Stimulated activated CD8-positive, alpha-beta memory T cell treated with anti-CD3 and anti-CD28 coated beads, Interleukin-4, amount 100 ng/mL, for 1 hour (primary cell): ENCODE measurements at places on chromosomes 2 and 18.

GRCh38 chr18:74796841-74797576 is 199.3 kb downstream of the ZNF407 start:
- no peak for DNase-seq

DNA sequence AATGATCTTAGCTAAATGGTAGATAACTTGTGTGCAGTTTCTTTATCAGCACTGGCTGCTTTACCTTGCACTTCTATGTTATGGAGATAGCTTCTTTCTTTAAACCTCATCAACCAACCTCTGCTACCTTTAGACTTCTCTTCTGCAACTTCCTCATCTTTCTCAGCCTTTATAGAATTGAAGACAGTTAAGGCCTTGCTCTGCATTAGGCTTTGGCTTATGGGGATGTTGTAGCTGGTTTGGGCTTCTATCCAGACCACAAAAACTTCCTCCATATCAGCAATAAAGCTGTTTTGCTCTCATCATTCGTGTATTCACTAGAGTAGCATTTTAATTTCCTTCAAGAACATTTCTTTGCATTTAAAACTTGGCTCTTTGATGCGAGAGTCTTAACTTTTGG is 123.7 kb downstream of the PIK3C3 start:
- DNase-seq, result no peak

DNA sequence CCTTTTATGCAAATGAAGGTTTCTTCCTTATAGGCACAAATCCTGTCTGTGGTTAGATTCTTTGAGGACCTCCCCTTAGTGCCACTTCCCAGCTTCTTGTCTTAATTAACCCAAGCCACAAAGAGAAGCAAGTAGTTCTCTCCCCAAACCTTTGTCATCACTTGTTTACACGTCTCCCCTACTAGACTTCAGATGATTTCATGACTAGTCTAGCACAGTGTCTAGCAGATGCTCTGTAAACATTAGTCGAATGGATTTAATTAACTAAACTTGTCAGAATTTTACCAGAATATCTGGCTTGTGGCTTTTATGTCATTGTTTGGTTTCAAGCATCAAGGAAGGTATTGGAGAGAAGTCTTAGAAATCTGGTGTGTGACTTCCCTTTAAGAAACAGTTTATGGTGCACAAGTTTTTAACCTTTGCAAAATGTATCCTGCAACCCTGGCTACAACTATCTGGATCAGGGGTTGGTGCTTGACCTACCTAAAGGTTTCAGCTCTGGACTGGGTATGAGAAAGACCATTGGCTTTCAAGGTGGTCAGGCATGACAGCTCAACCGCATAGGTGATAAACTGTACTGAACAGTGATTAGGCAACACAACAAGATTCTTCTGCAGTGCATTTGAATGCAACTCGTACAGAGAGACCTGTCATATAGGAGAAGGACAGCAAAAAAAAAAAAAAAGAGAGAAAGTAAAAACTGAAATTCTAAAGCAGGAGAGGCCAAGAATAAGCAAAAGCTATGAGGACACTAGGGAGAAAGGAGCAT is 93.2 kb upstream of the CCDC150 start:
- no peak for DNase-seq

- no peak for DNase-seq
These were observed 81.7 kb downstream of the AGPS start for GRCh38 chr2:177474301-177474700.

DNA sequence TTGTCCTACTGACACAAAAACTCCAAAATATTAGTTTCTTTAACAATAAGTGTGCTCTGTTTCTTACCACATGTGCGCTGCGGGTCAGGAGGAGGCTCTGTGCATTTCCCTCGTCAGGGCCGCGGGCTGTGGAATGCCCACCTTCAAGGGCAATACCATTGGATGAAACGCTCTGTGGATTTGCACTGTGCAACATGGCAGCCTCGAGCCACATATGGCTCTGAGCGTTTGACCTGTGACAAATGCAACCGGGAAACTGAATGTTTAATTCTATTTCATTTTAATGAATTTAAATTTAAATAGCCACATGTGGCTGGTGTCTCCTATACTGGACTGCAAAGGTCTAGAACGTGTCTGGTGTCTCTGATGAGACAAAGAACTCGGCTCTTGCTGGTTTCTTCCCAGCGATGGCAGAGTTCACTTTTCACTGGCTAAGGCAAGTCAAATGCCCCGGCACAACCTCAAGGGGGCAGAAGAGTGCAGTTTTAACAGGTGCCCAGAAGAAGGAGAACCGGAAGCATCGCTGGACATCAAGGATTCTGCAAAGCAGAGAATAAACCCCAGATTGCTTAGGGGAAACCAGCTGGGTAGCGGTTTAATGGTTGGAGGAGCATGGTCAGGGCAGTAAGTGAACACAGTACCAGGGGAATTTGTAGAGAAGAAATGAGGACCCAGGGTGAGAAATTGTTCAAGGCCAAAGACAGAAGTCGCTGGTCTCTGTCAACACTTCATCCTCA is 37.0 kb upstream of the TMEM18 start:
- DNase-seq, result no peak

- DNase-seq, result no peak
These were observed 4.8 kb upstream of the SNED1 start for GRCh38 chr2:240993446-240994170.

DNA sequence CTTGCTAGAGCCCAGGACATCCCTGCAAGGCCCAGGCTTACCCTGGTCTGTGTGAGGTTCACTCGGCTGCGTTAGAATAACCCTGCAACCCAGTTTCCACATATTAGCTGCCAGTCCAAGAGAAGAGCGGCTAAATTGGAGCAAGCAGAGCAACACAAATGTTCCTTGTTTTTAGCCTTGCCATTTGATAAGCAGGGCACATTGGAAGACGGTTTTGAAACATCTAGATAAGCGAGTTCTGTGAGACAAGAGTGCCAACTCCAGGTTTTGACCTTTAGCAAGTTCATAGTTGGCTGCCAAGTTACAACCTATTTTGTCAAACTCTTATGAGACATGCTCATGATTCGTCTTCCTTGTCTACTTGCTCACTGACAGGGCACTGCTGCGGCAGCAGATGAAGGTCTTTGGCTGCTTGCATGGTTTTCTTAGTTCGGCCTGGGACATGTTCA is 23.5 kb downstream of the DPP4 start:
- DNase-seq, result no peak

- DNase-seq, result no peak
These were observed 326.1 kb downstream of the PARD3B start for GRCh38 chr2:204871231-204871953.

DNA sequence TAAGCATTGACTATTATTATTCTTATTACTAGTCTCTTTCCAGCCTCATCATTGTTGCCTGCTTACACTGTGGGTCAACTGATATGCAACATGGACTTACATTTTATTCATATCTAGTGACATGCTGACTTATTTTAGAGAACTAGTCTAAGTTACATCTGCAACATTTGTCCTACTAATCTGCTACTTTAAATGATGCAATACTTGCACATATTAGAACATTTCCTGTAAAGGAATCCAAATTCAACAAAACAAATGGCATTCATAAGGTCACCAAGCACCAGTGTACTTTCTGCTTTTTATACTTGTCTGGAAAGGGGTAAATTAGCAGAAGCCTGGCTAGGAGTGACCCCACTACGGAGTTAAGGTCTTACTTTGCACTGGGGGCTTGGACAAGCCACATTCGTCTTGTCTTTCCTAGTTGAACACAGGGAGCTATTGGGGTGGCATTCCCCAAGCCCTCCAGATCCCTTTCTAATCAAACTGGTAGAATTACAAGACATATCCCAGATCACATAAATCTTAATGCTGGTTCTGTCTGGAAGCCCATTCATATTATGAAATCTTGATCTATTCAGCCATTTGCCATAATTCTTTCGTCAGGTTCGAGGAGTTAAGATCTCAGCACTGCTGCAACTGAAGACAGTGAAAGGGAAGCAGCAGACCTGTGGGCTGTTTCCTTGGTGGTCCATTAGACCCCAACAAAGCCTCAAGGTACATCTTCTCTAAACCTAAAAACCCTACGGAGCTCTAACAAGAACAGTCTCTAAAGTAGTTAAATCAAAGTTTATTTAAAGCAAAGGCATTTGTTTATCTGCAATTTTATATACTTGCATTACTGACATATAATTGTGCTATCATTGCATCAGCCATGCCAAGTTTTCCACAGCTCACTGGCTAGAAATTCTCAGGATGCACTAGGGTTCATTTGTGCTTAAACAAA is 49.9 kb upstream of the RTN4 start:
- no peak for DNase-seq

DNA sequence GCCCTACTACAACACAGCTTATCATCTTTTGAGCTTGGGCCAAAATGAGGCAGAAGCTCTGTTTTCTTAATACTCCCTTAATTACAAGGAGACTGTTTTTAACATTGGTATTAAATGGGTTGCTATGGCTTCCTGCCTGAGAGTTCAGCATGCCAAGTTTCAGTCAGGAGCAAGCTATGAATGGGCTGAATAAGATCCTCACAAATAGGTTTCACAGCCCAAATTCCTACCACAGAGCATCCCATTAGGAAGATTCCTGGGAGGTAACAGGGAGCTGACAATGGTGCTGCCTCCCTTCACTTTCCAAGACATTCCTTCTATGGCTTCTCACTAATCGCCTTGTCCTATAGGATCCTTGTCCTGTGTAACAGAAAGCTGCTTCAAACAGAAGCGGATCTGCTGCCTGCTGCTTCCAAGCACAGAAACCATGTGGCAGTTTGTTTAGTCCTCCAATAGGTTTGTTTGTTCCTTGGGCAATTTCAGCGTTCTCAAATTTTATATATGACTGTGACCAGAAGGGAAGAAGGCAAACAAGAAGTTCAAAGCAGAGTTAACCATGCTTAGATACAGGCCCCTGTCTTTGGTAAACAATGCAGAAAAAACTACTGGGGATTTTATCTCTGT is 70.9 kb downstream of the NCKAP5 start:
- no peak for DNase-seq

GRCh38 chr2:178484245-178485041 is 4.2 kb downstream of the PLEKHA3 start:
- DNase-seq, result no peak

DNA sequence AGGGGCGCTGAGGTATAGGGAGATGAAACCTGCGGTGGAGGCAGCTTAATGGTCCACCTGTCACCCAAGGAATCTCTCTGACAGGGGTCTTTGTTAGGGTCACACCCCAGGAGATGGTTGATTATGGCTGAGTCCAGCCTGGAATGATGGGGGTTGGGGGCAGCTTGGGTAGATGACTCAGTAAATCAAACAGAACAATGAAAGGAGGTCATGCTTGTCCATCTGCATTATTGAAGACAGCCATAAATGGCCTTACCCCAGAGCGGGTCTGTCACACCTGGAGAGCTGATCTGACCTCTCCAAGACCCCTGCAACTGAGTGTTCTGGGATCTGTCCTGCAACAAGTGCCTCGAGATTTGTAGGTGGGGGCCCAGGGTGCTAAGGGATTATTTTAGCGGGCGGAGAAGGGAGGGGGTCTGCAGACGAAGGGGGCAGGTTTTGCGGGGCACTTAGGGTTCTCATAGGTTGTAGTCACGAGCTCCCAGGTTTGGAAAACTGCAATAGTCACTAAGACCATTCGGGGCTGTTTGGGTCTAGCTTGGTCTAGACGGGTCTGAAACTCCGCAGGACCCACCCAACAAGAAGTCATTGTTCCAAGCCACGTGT is 771 bp upstream of the IGFBP2 start:
- no peak for DNase-seq

GRCh38 chr2:74099271-74099670 is 48.4 kb downstream of the BOLA3 start:
- DNase-seq, result no peak

GRCh38 chr18:70634576-70635147 is 345.8 kb downstream of the SOCS6 start:
- no peak for DNase-seq

GRCh38 chr18:74137920-74138538 is 9.6 kb downstream of the FBXO15 start:
- DNase-seq, result no peak

- no peak for DNase-seq
These were observed 243.9 kb downstream of the GCA start for GRCh38 chr2:162587674-162588305.

- no peak for DNase-seq
These were observed 274.9 kb downstream of the CLIP4 start for GRCh38 chr2:29390136-29390535.

DNA sequence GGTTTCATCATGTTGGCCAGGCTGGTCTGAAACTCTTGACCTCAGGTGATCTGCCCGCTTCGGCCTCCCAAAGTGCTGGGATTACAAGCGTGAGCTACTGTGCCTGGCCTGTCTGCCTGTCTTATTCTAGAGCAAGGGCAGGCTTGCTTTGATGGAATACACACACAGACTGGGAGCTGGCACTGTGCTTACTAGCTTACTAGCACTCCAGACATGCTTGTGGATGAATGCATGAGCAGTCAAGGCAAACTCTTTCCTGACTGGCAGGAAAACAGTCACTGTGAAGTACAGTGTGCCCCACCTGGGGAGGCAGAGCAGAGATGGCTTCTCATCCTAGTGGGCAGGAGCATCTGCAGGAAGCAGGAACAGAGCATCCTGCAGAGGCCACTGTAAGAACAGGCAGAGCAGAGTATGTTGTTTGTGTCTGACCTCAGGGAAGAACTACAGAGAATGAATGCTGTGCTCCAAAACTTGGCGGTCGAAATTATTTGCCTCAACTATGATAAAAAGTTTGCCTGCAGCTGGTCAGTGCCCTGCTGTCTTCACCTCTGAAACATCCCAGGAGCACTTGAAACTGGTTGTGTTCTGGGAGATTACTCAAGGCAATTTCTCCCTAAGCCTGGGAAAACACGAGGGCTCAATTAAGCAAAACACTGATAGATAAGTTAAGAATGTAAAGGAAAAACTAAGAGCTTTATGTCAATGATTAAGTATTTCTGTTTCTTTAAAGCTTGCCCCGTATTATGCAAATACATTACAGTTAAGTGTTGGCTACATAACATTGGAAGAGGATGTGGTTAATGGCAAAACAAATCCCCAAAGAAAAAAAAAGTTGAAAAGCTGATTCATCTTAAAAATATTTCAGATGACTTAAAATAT is 102.4 kb downstream of the VAPA start:
- no peak for DNase-seq

DNA sequence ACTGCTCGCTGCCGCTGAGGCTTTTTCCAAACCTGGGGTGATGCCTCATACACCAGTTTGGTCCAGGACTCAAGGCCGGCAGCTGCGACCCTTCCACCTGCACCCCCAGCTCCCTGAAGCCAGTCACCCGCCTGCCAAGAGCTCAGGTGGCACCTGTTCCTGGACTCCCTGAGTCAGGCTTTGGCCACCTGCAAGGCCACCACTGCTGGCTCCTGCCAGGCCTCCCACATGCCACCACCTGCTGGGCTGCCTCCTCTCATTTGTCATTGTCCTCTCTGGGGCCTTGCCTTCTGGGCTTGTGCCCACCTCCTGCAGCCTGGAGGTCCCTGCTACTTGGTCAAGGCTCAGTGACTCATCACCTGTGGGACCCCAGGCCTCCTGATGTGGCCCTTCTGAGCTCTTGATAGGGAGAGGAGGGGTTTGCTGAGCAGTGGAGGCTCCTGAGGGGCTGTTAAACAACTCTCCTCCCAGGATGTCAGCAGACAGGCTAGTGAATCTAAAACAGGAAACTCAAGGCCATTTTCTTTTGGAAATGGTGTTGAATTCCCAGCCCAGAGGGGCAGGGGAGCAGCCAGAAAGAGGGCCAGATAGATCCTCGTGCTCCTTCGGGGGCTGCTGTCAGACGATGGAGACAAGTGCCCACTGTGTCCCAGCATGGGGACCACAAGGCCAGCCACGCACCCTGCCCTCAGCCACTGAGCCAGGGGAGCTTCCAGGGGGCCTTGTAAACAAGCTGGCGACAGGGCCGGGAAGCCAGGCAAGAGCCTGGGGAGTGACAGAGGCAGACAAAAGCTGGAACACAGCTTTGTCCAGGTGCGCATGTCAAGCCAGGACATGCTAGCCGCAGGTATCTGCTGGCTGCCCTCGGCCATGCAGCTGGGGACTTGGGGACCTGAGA is 416.8 kb downstream of the LRATD1 start:
- no peak for DNase-seq

- no peak for DNase-seq
These were observed 28.2 kb downstream of the OSBPL1A start for GRCh38 chr18:24369426-24369825.
